ENCODE measurements at places on chromosomes 2 and 18. TPM values are rescaled to one million over a fixed set of nuclear protein-coding genes. Genes with fewer than 3 reads are reported as not detected.

Gene MAP3K19
- not detected for total RNA-seq

Gene AOX1
- 2.2 TPM for total RNA-seq

Gene ADD2
- 1.3 TPM for total RNA-seq

Gene PER2
- 11.7 TPM for total RNA-seq

Gene GTF2A1L
- not detected for total RNA-seq

Gene SERPINB7
- 0.68 TPM for total RNA-seq

Gene UGT1A10
- total RNA-seq: not detected

Gene RRM2
- total RNA-seq: 32.7 TPM

Gene C1QL2
- not detected for total RNA-seq

Gene RDH14
- total RNA-seq: 22.3 TPM

All from mesothelial cell of epicardium (in vitro differentiated cells).